Activated CD8-positive, alpha-beta T cell treated with anti-CD3 and anti-CD28 coated beads for 36 hours (primary cell): ENCODE measurements at places on chromosomes 5 and 9.

DNA sequence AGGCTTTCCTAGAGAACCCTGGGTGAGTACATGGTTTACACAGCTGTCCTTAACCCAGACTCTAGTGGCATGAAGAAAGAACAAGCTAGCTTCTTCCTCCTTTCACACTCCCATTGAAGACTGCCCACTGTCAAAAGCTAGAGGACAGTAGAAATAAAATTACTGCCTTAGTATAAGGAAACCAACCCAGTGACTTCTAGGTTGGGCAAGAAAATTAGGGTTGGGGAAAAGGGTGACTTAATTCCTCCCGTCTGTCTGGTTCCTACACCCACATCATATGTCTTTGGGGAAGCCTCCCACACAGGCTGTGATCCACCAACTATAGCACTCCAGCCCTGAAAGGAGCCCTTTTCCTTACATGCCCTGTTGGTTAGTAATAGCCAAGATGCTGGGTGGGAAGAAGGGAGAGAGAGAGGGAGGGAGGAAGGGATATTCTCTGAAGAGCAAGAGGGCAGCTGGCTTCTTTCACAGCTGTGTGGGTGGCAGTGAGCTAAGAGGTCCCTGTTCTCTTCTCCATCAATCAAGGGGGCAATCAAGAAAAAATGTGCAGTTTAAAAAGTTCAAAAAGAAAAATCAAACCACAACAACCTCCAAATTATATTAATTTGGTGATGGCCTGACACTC lies 21.7 kb downstream of the HBEGF start:
- H3K4me1 ChIP-seq = peaks cover 7% of the 10 kb centered on the region
- H3K27ac ChIP-seq = peak overlapping the region; percentile 30
- H3K36me3 ChIP-seq = no peaks in the 10 kb centered on the region
- DNase-seq = no peak
- H3K27me3 ChIP-seq = no peaks in the 10 kb centered on the region
- H3K4me3 ChIP-seq = no peak overlapping the region

DNA sequence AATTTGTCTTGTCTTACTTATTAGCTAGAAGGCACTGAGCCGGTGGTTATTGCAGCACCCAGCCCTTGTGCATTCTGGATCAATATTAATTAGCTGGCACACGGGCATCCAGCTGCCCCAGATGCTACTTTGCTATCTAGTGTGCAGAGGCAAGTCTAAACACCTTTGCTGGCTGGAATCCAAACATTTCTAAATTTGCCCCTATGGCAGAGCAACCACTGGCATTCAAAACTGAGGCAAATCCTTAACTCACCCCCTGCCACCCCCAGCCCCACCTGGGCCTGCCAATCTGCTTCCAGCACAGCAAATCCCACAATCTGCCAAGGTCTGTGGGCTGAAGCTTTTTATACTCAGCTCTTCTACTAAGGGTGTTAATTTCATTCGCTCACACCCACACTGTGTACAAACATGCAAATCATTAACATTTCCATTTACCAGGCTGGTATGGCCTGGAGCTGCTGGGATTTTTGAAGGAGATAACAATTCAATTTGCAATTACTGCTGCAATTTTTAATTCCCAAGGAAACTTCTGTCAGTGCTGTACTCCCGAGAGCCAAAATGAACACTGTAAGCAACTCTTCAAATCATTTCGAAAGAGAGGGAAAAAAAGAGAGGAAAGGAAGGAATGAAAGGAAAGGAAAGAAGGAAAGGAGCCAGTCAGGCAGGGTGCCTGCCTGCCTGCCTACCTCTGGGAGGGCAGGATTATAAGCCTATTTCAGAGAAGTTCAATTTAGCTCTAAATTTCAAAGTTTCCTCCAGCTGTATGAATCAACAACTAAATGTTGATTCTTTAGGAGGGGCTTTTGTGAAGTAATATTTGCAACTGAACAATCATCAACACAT lies 35.5 kb downstream of the RAPGEF1 start:
- no peak overlapping the region for H3K27ac ChIP-seq
- H3K27me3 ChIP-seq = no peaks in the 10 kb centered on the region
- DNase-seq = no peak
- peaks cover 12% of the 10 kb centered on the region for H3K36me3 ChIP-seq

- DNase-seq = no peak
- peaks cover 3% of the 10 kb centered on the region for H3K27me3 ChIP-seq
- no peak overlapping the region for H3K27ac ChIP-seq
- peaks cover 5% of the 10 kb centered on the region for H3K4me1 ChIP-seq
- no peak overlapping the region for H3K4me3 ChIP-seq
- no peaks in the 10 kb centered on the region for H3K36me3 ChIP-seq
Measured at GRCh38 chr5:107542428-107542827, 128.3 kb downstream of the EFNA5 start.

GRCh38 chr9:4243113-4243512 lies 56.8 kb downstream of the GLIS3 start:
- H3K4me3 ChIP-seq = no peak overlapping the region
- no peaks in the 10 kb centered on the region for H3K27me3 ChIP-seq
- peak; percentile 31 for DNase-seq

GRCh38 chr5:107618242-107618641 lies 52.5 kb downstream of the EFNA5 start:
- DNase-seq = no peak
- no peak overlapping the region for H3K27ac ChIP-seq
- no peaks in the 10 kb centered on the region for H3K4me1 ChIP-seq
- H3K4me3 ChIP-seq = no peak overlapping the region
- H3K36me3 ChIP-seq = no peaks in the 10 kb centered on the region
- H3K27me3 ChIP-seq = peaks cover 2% of the 10 kb centered on the region

GRCh38 chr5:15620501-15620900 lies 120.5 kb downstream of the FBXL7 start:
- no peaks in the 10 kb centered on the region for H3K4me1 ChIP-seq
- no peak for DNase-seq
- H3K36me3 ChIP-seq = no peaks in the 10 kb centered on the region
- no peak overlapping the region for H3K4me3 ChIP-seq
- no peaks in the 10 kb centered on the region for H3K27me3 ChIP-seq
- no peak overlapping the region for H3K27ac ChIP-seq
